NCI-H510A (cell line): ENCODE measurements at places on chromosomes 13 and 19.

DNA sequence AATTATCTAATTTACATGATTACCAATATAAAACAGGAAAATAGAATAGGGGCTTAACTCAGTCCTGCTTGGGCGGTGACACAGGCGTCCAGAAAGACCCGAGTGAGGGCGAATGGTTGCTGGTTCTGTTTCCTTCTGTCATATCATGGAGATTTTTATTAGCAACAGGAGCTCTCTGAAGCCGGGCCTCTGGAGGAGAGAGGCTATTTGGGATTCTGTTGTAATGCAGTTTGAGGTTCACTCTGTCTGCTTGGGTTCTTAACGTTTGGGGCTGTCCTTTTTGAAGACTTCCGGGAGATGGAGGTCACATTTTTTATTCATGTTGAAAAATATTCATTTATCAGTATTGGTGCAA, 115.7 kb upstream of the ZNF536 start:
- DNase-seq, result no peak

- DNase-seq, result no peak
Measured at GRCh38 chr13:98794498-98794897, 42.0 kb upstream of the SLC15A1 start.

- DNase-seq, result no peak
Measured at GRCh38 chr19:21841488-21842097, 5.6 kb upstream of the ZNF43 start.

GRCh38 chr19:2336528-2337328, 8.2 kb downstream of the SPPL2B start:
- no peak for DNase-seq

DNA sequence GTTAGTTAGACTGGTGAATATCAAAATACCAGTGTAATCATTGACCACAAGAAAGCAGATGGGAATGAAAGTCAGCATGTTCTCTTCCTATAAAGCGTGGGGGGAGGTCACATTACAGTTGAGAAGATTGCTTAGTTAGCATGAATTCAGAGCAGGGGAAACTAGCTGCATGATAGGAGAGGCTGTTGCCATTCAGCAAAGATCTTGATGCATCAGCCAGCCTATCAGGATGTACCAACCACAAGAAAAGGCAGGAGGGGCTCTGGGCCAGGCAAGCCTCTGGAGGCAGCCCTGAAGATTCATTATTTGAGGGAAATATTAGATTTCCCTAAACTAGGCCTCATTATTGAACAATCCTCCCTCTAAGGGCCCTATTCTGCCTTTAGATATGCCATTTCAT, 5.0 kb upstream of the MTMR6 start:
- DNase-seq, result no peak

- peak; percentile 6 for DNase-seq
Measured at GRCh38 chr13:96817336-96817941, 176.8 kb downstream of the OXGR1 start.

- DNase-seq, result no peak
Measured at GRCh38 chr19:13053238-13053637, 49.4 kb downstream of the LYL1 start.
